ENCODE measurements at places on chromosomes 1 and 21.
A peak's percentile ranks its signal among the peaks of the same experiment; 100 is the strongest.

DNA sequence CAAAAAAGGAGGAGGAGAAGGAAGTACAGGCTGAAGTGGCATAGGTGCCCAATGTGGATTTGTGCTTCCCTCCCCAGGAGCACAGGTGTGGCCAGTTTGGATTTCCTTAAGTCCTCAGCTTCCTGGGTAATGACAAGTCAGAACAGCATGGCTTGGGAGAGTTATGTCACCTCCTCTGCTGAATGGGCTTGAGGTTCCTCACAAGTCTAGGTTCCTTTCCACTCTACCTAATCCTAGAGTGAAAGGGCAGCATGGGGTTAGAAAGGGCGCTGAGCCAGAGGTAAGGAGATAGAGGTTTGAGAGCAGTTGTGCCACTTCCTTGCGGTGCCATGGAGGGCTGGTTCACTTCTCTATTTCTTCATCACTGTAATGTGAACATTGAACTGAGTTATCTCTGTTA lies 35.5 kb upstream of the IL20 start:
- DNase-seq, result no peak

DNA sequence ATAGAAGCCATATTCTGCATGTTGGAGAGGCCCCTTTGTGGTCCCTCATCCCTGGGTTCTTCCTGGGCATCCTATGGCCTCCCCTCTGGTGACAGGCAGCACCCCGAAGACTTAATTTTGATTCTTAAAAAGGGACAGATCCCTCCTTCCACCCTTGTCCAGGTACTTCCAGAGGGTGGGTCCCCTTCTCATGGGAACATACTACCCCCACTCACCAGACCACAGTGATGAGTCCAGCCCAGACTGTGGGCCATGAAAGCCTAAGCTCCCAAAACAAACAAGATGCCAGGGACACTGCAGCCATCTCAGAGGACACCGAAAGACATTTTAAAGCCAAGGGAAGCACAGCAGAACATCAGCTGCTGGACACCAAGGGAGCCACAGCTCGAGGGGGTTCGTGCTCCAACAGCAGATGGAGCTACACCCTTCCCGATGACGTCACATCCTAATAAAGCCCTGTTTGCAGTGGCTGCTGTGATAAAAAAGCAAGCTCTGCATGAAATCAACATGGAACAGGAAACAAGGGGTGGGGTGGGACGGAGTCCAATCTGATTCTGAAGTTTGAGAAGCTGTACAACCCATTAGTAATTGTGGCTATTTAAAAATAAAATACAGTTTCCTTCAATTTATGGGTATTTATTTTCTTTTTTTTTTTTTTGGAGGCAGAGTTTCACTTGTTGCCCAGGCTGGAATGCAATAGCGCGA lies 32.4 kb downstream of the GNB1 start:
- peak; percentile 80 for DNase-seq

DNA sequence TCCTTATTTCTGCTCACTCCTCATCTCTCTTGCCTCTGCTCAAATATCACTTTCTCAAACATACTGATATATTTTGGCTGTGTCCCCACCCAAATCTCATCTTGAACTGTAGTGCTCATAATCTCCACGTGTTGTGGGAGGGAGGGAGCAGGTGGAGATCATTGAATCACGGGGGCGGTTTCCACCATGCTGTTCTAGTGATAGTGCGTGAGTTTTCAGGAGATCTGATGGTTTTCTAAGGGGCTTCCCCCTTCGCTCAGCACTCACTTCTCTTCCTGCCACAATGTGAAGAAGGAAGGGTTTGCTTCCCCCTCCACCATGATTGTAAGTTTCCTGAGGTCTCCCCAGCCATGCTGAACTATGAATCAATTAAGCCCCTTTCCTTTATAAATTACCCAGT lies 26.6 kb downstream of the ZBTB8OS start:
- DNase-seq, result no peak

DNA sequence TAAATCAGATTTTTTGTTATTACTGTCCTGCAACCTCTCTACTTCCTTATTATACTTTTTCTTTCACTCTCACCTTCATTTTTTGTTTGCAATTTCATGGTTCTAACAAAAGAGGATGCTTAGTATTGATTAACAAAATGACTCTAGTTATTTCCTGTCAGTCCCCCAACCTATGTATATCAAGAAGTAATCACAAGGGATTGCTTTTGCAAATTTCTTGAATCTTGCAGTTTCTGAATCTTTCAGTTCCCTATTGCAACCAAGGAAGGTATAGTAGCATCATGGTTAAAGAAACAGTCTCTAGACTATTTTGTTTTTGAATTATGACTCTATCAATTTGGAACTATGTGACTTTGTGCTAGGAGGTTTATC lies 446.9 kb downstream of the NEGR1 start:
- DNase-seq, result no peak

DNA sequence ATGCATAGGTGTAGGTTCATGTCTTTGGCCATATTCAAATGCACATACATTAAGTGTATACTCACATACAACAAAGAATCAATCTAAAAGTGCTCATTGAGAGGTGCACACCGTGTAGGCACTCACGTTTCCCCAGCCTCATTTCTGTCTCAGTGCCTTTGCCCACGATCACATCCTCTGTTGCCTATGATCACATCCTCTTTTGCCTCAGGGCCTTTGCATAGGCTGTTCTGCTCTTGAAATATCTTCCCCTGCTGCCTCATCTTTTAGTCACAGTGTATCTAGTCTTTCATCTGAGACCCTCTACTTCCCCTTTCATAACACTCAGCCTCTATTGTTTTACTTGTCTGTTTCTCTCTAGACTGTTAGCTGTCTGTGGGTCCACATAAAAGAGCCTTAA lies 69.3 kb downstream of the FOXD2 start:
- DNase-seq, result no peak

GRCh38 chr1:13753636-13754402 lies 53.8 kb downstream of the PRDM2 start:
- DNase-seq, result no peak

DNA sequence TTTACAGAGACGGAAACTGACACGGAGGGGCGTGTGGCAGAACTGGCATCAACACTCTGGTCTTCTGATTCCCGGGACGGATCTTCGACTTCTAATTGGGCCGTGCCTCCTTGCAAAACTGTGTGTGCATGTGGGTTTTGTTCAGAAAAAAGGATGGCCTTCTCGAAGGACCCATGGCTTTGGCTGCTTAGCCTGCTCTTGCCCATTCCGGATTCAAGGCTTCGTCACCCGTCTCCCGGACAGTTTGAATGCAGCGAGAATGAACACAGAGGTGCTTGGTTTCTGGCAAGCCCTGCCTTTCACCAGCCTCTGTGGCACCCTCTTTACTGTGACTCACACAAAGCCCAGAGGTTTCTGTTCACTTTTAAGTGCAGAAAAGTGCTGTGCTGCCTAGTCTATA lies 120.1 kb downstream of the PRDM2 start:
- no peak for DNase-seq

DNA sequence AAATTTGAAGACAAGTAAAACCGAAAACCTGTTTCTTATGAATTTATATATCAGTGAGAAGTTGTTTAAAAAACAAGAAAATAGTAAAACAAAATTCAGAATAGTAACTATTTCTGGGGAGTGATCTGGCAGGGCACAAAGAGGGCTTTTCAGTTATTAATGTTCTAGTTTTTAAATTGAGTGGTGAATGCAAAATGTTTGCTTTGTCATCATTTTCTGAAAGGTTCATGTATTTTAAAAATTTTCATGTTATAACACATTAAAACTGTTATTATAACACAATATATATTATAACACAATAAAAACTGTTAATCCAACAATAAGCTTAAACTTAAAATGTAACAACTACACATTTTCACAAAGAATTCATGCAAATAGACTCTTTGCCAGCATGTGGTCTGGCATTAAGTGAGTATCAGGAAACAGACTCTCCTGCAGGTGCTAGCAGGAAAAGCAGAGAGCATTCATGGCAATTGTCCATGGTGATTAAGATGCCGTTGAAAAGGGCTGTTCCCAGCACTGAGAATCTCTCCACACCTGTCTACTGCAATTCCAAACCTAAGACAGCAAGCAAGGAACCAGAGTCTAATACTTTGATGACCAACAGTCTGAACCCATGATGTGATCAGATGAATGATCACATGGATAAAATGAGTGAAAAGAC lies 204.9 kb downstream of the TBX15 start:
- peak; percentile 16 for DNase-seq

- no peak for DNase-seq
Observed at GRCh38 chr1:101410048-101410878, 173.4 kb downstream of the S1PR1 start.

- no peak for DNase-seq
Observed at GRCh38 chr1:167463875-167464575, 54.3 kb downstream of the CD247 start.

DNA sequence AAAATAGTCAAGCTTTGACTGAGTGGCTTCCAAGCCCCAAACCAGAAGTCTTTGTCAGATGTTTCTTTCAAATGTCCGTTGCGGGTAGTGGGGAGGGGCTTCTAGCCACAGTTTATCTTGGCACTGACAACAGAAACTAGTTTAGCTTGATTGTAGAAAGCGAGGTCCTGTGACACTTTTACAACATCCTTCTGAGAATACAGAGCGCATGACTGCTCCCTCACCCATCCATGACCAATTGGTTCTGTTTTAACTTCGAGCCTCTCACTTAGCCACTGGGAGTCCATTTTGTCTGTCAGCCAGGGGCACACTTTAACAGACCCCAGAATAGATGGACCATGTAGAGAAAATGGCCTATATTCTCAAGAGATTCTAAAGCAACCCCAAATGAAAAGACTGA lies 199.2 kb upstream of the ST6GALNAC5 start:
- no peak for DNase-seq

DNA sequence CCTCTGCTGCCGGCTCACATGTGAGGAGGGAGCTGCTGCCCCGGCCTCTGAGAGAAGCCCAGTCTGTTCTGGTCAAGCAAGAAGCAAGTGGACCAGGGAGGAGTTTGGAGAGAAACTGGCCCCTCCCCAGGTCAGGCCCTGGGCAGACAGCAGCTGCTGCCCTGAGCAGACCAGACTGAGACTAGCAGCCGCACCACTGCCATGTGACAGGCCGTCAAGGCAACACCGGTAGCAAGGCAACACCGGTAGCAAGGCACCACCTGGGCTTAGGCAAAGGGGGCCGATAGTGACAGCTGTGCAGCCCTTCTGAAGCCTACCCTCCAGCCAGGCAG lies 50.3 kb downstream of the ARHGEF16 start:
- DNase-seq, result peak; percentile 71

All from NCI-H146 (cell line).